ENCODE measurements at places on chromosomes 7 and 10.
A peak's percentile ranks its signal among the peaks of the same experiment; 100 is the strongest.

DNA sequence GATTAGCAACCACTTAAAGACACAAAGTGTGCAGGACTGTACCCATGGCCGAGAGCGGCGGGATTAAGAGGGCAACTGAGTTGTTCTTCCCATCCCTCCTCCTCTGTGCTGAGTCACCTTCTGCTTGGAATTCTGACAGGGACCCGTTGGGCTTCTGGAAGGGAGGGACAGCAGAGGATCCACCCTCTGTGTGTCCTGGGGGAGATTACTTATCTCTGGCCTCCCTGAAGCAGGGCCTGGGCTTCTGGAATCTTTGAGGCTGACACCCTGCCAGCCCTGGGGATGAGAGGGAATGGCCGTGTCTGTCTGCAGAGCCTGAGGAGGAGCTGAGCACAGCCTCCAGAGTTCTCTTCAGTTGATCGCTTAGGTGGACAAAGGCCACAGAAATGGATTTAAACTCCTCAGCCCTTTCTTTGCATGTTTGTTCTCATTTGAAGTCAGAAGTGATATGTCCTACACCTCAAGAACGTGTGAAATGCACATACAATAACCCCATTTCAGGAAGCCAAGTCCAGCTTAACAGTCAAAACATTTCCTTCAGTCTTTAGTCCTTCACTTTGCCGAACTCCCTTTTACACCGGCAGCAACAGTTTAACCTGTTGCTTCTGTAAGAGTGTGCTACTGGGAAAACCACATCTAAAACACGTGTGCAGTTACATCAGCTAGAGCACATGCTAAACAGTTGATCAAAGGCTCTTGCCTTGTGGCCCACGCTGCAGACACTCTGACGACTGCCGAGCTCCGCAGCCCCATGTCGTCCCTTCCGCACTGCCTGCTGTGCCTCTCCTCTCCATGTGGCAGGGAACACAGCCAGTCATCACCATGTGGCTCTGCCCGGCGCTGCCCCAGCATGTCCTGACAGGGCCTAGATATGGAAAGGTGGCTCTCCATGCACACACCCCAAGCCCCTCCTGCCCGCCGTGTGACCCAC, 55.7 kb downstream of the IKZF1 start:
- DNase-seq = no peak

DNA sequence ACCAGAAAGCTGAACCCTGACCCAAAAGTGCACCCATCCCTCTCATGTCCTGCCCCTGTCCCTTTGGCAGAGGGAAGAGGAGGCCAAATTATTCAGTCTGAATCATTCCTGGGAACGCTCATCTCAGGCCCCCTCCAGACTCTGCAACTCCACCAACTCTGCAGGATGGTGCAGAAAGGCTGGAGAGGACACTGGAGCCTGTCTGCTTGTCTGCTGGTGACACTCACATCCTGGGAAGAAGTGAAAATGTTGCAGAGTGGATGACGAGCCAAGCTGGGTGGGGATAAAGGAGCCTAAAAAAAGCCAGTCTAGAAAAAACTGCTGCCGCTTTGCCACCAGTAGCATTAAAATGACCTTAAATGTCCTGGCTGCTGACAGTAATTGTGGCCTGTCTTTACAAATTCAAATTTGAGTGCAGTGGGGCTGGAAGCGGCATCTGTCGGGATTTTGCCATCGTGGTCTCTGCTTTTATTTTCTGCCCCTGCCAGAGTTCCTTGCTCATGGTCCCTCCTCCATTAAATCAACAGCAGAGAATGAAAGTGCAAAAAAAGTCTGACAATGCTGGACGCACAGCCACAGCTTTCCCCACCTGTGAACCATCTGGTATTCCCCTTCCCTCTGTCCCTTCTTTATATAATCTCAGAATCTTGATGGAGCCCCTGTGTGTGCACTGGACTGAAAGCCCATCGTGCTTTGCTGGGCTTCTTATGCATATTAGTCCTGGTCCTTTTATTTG, 63.9 kb downstream of the STK17A start:
- DNase-seq = peak; percentile 59

DNA sequence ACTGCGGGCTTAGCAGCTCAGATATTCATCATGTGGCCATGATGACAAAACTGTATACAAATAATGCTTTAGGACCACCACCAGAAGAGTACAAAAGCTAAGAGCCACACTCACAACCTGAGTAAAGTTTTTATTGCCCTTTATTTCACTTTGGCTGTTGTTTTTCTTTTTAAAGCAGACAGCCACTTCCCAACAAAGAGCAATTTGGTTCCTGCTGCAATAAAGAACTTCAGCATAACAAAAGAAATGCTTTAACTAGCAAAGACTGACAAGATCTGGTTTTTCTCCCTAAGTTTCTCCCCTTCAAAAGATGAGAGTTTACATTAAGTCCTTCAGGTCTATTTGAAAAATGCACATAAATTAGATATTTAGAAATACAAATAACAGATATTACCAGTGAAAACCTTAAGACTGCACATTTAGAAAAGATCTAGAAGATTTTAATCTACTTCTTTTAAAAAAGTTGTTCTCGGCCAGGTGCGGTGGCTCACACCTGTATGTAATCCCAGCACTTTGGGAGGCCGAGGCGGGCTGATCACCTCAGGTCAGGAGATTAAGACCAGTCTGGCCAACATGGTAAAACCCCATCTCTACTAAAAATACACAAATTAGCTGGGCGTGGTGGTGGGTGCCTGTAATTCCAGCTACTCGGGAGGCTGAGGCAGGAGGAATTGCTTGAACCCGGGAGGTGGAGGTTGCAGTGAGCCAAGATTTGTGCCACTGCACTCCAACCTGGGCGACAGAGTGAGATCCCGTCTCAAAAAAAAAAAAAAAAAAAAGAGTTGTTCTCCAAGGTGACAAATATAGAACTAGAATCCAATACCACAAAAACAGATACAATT, 59.4 kb downstream of the WAPL start:
- DNase-seq = no peak

DNA sequence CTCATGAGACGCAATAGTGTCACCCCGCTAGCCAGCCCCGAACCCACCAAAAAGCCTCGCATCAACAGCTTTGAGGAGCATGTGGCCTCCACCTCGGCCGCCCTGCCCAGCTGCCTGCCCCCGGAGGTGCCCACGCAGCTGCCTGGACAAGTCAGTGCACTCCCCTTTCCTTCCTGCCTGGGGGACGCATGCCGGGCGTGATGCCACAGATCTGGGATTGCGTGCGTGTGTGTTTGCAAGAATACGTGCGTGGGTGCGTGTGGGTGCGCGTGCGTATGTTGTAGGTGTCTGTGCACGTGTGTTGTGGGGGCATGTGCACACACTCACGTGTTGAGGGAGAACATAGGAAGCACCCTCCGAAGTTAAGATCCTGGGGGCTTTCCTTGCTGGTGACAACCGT, 23.5 kb downstream of the PFKFB3 start:
- no peak for DNase-seq

GRCh38 chr10:79391231-79392019, 44.2 kb downstream of the PPIF start:
- no peak for DNase-seq

- DNase-seq = peak; percentile 77
These were observed 438 bp downstream of the BCL7B start for GRCh38 chr7:73557108-73557396.

DNA sequence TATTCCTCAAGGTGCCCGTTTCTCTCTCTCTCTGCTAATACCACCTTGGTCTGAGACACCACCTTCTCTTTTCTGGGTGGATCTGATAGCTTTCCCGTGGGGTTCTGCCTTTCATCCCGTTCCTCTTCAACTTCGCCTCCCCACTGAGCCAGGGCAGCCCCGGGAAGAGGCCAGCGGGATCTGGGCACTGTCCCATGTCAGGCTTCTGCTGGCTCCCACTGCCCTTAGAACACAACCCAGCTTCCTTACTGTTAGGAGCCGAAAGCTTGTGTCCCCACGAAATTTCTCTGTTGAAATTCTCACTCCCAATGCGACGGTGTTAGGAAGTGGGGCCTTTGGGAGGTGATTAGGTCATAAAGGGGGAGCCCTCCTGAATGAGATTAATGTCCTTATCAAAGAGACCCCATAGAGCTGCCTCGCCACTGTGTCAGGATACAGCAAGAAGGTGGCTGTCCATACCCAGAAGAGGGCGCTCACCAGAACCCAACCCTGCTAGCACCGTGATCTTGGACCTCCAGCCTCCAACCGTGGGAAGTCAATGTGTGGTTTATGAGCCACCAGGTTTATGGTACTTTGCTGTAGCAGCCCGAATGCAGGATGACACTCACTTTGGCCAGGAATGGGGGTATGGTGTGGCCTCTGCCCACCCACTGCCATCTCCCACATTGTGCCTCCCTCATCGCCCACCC, 79.2 kb downstream of the CAMK1D start:
- no peak for DNase-seq

DNA sequence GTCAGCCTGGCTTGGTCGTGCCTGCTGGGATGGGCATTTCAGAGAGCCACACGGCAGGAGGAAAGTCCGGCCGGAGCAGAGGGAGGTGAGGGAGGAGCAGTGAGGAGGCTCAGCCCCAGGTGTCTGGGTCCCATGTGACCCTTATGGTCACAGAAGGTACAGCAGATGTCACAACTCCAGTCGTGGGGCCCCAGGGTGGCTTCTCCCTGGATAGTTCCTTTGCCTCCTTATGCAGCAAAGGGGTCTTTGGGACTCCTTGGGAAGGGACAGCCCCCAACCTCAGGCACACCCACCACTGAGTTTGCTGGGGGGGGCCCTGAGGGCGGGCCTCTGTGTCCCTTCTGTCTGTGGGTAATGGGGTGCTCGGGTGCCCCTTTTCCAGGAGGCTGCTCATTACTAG, 19.6 kb upstream of the PRKAG2 start:
- no peak for DNase-seq

DNA sequence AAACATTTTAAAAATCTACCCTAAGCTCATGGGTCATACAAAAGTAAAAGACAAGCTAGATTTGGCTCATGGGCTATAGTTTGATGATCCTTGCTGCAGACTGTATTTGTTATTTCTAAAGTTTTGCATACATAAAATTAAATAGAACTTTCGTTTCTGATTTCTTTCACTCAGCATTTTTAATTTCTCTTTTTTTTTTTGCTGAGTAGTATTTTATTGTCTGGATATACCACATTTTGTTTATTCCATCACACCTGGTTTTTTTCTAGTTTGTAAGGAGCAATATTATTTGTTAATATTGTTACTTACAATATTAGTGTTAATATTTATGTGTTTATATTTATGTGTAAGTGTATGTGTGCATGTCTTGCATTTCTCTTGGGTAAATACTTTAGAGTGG, 291.5 kb downstream of the ATRNL1 start:
- DNase-seq = no peak

All from astrocyte (in vitro differentiated cells and primary cell).